Hematopoietic multipotent progenitor cell treated with erythropoietin and hydrocortisone succinate and interleukin-3 and kit ligand, for 8 days (in vitro differentiated cells): ENCODE measurements at places on chromosomes 6 and 20.

DNA sequence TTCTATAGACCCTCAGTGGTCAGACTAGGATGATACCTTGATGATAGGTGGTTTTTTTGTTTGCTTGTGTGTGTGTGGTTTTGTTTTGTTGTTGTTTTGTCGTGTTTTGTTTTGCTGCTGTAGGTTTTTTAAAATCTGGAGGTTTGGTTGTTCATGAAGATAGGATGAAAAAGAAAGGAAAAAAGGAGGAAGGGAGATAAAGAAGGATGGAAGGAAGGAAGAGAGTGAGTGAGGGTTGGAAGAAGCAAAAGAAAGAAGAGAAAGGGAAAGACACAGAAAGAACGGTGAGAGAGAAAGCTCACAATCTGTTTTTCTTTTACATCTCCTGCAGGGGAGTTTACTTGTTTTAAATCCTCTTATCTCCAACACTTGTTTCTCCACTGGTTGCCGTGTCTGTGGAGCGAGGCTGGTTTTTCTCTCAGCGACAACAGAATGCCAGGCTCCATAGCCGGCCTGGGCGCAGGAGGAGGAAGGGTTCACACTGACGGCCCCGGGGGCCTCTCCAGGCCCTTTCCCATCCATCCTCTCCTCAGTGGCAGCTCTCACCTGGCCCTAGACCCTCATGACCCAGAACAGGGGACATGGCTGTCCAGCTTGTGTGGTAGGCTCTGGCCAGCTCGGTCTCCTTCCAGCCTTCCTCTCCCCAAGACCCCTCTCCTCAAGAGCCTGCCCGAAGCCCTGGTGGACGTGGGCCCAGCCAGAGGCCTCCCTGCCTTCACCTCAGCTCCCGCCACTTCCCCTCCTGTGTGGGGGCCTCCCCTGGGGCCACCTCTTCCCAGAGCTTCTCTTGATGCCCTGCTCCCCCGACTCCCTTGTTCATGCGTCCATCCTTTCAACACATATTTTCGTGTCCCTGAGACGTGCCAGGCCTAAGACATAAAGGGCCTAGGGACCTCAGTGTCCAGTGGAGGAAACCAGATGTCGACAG is 168.4 kb downstream of the VEGFA start:
- DNase-seq = no peak

DNA sequence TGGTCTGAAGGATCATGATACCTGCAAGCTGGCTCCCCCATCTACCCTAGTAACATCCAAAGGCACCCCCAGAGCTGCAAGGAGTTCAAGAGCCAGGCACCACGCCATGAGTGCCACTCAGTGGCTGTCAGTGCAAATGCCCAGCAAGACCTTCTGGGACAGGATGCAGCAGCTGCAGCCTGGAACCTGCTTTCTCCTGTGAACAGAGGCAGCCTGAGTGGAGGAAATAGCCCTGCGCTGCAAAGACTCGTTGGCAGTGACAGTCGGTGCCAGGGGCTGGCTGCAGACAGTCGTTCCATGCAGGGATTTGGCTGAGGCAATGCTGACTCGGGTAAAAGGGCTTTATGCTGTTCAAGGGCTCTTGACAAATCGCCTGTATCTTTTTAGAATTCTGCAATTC is 15.7 kb upstream of the SSTR4 start:
- no peak for DNase-seq

DNA sequence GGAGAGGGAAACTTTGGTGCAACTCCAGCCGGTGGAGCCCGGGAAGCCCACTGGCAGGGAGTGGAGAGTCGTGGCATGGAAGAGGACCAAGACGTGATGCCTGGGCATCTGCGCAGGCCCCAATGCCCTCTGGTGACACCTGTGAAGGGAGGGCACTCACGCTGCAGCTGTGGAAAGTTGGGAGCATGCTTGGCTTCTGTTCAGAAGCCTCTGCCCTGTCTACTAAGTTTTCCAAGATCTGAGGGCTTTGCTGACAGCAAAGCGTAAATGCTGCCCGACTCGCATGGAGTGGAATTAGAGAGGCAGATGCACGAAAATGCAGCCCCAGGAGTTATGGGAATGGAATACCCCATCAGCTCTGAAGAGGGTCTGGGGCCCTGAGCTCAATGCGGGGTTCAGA is 75.7 kb downstream of the SYNDIG1 start:
- no peak for DNase-seq

DNA sequence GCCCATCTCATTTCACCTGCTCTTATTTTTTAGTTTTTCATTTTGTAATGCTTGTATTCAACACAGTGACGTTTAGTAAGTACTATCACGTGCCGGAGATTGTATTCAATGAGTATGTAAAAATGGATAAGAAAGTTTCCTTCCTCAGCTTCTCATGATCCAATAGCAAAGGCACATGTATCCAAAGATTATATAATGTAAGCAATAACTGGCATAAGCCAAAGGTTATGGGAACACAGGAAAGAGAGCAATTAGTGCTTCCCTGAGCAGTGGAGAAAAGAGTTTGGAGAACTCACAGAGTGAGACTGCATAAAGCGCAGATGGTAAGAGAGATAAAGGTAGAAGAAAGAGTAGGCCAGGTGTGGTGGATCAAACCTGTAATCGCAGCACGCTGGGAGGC is 21.8 kb upstream of the LTV1 start:
- DNase-seq = no peak

DNA sequence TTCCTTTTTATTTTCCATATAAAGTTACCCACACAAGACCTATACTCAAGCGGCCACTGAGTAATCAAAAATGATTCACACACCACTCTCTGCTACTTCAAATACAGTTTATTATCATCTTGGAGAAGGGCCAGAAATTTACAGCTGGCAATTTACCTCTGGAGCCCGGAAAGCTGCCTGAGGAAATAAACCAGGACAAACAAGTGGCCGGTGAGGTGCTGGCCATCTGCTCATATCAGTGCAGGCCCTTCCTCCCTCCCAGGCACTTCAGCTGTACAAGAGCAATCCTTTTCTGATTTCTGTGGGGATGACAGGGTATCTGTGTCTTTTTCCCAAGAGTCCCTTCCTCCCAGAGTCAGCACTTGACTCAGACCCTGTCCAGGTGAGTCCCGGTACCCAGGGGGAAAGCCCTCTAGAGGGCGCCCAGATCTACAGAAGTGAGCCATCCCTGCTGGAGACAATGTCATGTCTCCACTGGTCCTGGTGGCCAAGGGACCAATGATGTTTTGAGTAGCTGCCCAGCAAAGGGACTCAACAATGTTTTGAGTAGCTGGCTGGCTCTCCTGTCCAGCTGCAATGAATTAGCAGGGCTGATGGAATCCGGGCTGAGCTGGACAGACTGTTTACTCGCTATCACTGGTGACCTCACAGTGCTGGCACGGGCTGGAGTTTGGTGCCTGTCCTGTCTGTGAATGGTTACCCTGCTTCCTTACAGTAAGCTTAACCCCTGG is 23.6 kb downstream of the LRP11 start:
- peak; percentile 67 for DNase-seq

DNA sequence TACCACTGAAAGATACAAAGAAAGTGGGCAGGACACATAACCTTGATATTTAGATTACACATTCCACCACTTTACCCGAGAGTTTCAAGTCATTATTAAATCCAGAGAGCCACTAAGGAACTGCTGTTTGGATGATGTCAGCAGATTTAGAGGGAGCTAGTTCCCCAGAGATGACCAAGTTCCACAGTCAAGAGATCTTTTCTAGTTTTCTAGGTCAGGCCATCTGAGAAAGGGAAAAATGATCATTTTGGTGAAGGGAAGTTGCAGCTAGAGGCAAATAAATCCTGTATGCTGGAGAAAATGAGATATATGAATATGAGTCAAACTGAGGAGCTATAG is 147.8 kb downstream of the HS3ST5 start:
- no peak for DNase-seq

- DNase-seq = peak; percentile 96
Measured at GRCh38 chr6:17907406-17908229, 79.8 kb downstream of the KIF13A start.

DNA sequence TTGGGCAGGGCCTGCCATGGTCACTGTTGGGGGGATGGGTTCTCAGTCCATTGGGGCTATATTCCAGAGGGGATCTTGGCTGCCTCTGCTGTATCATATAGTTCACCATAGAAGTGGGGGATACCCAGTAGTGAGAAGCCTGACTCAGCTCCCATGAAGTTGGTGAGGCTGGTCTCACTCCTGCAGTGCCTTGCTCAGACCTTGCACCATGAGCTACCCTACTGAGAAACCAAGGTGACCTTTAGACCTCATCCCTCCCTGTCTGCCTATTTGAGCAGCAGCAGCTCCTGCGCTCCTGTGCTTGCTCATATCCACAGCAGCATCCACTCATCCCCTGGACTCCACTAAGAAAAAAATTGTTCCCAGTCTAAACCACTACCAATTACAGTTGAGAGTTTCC is 56.0 kb upstream of the HEY2 start:
- no peak for DNase-seq

DNA sequence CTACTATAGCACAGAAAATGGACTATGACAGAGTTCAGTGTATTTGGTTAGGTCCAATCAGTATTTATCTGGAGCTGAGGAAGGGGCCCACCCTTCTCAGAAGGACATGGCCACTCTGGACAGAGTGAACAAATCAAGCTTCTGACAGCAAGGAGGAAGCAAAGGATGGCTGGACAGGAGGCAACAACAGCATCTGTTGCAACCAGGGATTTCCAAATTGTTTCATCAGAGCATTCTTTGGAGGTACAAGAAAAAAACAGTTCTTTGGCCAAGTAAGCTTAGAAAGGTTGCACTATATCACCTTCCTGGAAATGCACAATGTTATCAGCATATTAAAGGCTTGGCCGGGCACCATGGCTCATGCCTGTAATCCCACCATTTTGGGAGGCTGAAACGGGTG is 118.7 kb upstream of the SLC22A16 start:
- no peak for DNase-seq

DNA sequence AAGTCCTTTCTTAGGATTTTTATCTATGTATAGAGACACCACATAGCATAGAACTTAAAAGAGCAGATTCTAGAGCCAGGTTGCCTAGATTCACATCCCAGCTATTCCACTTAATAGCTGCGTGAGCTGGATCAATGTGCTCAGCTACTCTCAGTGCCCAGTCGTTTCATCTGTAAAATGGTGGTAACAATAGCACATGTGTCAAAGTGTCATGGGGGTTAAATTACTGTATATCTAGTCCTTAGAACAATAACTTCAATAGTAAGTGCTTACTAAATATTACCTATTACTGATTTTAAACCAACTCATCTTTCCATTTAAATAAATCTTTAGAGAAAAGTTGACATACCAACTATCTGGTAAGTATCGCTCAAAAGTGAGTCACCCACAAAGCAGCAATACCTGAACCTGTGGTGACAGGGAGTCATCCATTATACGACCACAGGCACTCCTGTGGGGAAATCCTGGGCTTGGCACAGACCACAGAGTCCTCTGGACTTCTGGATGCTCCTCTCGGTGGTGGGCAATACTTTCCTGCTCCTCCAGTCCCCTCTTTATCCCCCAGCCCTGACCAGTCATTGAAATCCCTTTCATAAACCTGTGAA is 154.8 kb downstream of the PDSS2 start:
- no peak for DNase-seq

DNA sequence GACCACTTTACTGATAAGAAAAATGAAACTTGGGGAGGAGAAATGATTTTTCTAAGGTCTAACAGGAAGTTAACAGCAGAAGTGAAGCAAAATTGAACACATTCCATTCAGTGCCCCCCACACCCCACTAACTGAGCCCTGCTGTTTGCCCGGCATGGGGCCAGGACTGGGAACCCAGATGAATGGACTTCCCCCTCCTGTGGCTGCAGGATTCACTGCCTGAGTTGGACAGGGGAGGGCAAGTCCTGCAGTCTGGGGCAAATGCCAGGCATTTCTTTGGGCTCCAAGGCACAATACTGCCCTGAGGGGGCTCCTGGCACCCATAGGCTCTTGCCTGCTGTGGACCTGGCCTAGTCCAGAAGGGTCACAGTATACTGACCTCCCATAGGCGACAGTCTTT is 28.3 kb downstream of the FYN start:
- DNase-seq = peak; percentile 58

DNA sequence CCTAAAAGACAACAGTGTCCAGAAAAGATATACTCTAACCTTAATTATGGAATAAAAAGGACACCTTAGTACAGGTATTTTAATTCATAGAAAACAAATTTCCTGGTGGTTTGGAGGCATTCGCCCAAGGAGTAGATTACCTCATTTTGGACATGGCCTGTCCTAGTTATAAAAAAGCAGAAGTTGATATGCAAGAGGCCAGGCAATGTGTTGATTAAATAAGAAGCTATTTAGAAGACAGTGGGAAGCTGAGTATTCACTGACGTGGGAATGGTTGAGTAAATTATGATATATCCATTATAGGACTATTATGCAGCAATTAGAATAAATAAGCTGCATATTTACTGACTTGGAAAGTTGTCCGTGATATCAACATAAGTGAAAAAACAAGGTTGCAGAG is 314.9 kb downstream of the ALDH8A1 start:
- no peak for DNase-seq

GRCh38 chr6:18161431-18161830 is 6.2 kb downstream of the KDM1B start:
- peak; percentile 62 for DNase-seq

DNA sequence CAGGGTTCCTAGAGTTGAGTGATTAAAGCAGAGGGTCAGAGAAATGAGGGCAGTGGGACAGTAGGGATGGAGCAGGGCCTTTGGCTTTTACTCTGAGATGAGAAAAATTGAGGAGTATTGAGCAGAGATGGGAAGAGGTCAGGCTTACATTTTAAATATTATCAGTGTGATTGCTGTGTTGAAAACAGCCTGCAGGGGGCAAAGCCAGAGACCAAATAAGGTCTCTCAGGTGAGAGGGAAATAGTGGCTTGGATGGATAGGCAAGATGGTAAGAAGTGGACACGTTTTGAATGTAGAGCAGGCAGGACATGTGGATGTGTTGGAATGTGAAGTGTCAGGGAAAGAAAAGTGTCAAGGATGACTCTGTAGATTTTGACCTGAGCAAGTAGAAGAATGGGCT is 105.0 kb upstream of the MAP3K7 start:
- no peak for DNase-seq

DNA sequence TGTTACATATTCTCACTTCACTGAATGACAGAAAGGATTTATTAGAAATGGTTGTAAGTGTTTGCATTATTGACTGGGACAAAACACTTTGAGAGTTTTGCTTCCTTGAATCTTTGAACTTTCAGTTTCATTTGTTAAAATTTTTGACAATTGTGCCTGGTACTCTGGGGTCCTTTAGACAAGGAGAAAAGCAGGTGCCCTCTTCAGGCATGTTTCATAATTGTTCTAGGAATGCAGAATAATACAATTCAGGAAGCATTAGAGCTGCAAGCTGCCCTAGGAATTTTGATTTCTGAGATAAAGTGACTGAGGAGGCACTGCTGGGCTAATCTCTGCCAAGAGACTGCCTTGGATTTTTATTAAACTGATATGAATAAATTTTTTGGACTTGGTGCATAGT is 49.7 kb downstream of the TOP1 start:
- DNase-seq = peak; percentile 47

DNA sequence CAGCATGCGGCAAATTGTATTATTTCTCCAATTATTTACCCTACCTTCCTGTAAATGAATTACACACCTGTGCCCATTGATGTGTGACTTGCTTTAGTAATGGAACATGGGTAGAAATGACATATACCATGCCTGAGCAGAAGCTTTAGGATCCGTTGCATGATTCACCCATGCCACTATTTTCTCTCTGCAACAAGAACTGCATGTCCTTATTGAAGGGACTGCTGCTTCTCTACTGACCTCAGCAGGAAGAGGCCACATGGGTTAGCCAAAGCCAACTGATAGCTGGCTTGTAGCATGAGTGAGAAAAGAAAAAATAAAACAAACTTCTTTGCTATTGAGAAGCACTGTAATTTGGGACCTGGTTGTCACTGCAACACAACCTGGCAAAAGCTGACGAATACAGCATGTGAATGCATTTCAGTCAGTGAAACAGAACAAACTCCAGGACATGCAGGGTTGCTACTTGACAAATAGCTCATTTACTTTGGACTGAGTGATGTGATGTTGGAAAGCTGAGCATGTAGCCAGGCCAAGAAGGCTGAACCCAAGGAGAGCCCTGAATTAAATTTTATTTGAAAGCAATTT is 99.2 kb downstream of the BCAS1 start:
- DNase-seq = no peak
